ENCODE measurements at places on chromosomes 7 and 10. TPM values are rescaled to one million over a fixed set of nuclear protein-coding genes. Genes with fewer than 3 reads are reported as not detected.

ELN gene
- 2.2 TPM for total RNA-seq

TBXAS1 gene
- total RNA-seq, result 0.45 TPM

TMEM273 gene
- total RNA-seq, result 0.27 TPM

MICALL2 gene
- total RNA-seq, result 3.0 TPM

PEX1 gene
- total RNA-seq, result 22.0 TPM

SDK1 gene
- 6.8 TPM for total RNA-seq

APBB1IP gene
- not detected for total RNA-seq

PANK1 gene
- 8.8 TPM for total RNA-seq

CRPPA gene
- total RNA-seq, result 1.4 TPM

GJD4 gene
- total RNA-seq, result 0.62 TPM

SLC26A5 gene
- 0.19 TPM for total RNA-seq

WDFY4 gene
- 0.13 TPM for total RNA-seq

AZGP1 gene
- 23.7 TPM for total RNA-seq

FRMD4A gene
- total RNA-seq, result 18.6 TPM

MYPN gene
- total RNA-seq, result 0.13 TPM

SMKR1 gene
- 2.3 TPM for total RNA-seq

SLC26A3 gene
- not detected for total RNA-seq

NUTM2B gene
- total RNA-seq, result 7.1 TPM

FAM25A gene
- not detected for total RNA-seq

PURB gene
- total RNA-seq, result 33.2 TPM

NOS3 gene
- total RNA-seq, result 1.9 TPM

SLC13A1 gene
- total RNA-seq, result 0.09 TPM

C1QL3 gene
- 0.73 TPM for total RNA-seq

IGF2BP3 gene
- total RNA-seq, result 32.6 TPM

AGK gene
- total RNA-seq, result 34.9 TPM

CALML5 gene
- total RNA-seq, result not detected

PCGF5 gene
- 23.1 TPM for total RNA-seq

DOCK4 gene
- 23.6 TPM for total RNA-seq

TEX47 gene
- 0.44 TPM for total RNA-seq

GPC2 gene
- 79.5 TPM for total RNA-seq

CYP2W1 gene
- 1.7 TPM for total RNA-seq

COX15 gene
- total RNA-seq, result 60.8 TPM

DYDC2 gene
- not detected for total RNA-seq

HYAL4 gene
- not detected for total RNA-seq

PDZD7 gene
- 4.7 TPM for total RNA-seq

SEPTIN7 gene
- 206 TPM for total RNA-seq

ARHGAP22 gene
- 9.3 TPM for total RNA-seq

ELFN1 gene
- 0.16 TPM for total RNA-seq

ARMC3 gene
- total RNA-seq, result 0.22 TPM

CARD11 gene
- total RNA-seq, result 0.34 TPM

PTPN12 gene
- total RNA-seq, result 24.5 TPM

STRIP2 gene
- total RNA-seq, result 2.0 TPM

PGAM2 gene
- total RNA-seq, result not detected

VENTX gene
- total RNA-seq, result 0.18 TPM

EPHB6 gene
- 2.8 TPM for total RNA-seq

DYNC1I1 gene
- 9.1 TPM for total RNA-seq

PPP1R3C gene
- 10.8 TPM for total RNA-seq

ERV3-1 gene
- total RNA-seq, result 43.4 TPM

CFAP58 gene
- 1.7 TPM for total RNA-seq

SDHAF3 gene
- 52.0 TPM for total RNA-seq

NUDT5 gene
- 79.2 TPM for total RNA-seq

NME8 gene
- not detected for total RNA-seq

C10orf105 gene
- total RNA-seq, result 0.38 TPM

ELOVL3 gene
- 0.87 TPM for total RNA-seq

DMTF1 gene
- total RNA-seq, result 67.9 TPM

OR2A5 gene
- total RNA-seq, result 0.18 TPM

KLF14 gene
- not detected for total RNA-seq

ACTL6B gene
- 38.1 TPM for total RNA-seq
